ENCODE measurements at places on chromosomes 5 and 9.
A peak's percentile ranks its signal among the peaks of the same experiment; 100 is the strongest.

DNA sequence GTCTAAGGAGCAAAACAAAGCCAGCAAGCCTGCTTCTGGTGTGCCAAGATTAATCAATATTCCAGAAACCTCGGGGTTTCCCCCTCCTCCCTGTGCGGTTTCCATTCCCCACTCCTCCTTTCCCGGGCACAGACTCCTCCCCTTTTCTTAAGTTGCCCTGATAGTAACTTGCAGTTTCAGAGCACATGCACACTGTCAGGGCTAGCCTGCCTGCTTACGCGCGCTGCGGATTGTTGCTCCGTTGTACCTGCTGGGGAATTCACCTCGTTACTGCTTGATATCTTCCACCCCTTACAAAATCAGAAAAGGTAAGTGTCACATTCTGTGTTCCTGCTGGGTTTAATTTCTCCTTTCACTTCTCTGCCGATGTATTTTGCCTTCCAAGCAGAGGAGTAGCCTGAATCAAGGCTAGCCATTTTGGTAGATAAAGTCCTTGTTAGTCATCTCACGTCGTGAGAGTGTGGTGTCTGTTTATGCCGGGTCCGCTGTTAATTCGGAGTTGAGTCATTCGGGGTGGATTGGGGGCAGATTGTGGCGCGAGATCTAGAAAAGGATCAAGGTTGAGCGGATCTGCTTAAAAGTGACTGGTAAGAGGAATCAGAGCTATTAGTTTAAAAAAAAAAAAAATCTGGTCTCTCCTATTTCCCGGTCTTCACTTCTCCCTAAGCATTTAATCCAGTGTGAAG, at the start of gene SLC1A3:
TSS of gene SLC1A3 (plus strand) at position 179 of the 686 bp plus-strand sequence. CDS start 1,818 bp downstream, outside the sequence.
- peak; percentile 48 for DNase-seq

- peak; percentile 74 for DNase-seq
These were observed 9.9 kb downstream of the PTCH1 start for GRCh38 chr9:95506678-95507463.

DNA sequence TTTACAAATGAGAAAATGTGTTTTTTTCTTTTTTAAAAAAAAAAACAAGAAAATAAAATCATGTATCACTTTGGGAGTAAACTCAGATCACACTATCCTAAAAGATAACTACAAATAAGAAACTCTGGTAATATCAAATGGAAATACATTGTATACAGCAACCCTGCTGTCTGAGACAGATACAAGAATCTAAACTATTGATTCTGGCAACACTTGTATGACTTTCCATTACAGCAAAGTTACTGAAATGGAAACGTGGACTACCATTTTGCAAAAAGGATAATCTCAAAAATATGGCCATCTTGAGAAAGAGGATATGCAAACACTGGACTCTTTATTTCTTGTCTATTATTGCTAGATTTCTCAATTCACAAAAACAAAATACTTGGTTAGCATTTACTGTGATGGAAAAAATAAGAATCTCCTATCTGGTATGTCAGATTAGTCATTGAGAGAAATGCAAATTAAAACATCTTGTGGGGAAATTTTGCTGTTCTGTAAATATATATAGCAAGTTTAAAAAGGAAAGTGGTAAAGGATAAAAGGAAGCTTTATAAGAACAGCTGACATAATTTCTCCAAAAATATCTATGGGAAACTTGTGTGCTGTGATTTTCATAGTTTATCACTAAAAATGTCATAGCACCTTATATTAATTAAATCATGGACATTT, 112.9 kb upstream of the FER start:
- no peak for DNase-seq

DNA sequence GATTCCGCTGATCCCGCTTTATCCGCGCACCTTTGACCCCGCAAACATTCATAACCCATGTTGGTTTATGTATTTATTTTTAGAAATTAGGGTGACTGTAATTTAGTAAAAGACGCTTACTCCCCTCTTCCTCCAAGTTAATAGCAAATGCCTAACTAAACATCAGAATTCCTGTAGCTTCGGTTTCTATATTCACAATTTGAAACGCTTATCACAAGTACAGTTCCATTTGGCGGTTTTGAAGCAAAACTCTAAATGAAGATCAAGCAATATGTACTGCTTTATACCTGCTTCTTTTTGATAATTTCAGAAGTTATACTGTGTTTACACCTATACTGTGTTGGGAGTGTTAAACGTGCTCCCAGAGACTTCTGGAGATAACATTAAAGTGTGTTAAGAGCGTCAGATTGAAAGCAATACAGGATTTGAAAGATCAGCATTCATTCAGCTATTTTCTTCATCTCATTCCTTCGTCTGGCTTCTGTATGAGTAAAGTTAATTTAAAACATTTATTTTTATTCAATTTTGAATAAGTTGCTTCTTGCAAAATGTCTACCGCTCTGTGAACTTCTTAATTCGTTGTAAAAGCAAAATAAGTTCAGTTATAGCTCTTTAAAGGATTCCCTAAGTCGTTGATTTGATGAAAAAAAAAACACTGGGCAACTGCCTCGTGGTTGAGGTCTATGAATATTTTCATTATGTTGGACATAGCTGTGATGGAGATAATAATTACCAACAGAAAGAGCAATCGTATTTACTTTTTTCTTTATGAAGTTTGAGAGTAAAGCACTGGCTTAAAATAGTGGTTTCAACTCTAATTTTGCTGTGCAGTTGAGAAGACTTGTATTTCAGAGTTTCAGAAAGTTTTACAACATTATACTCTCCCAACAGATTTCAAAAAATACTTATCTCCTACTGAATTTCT, 2.5 kb downstream of the PRDM6 start:
- DNase-seq = no peak

- DNase-seq = no peak
These were observed 35.3 kb upstream of the SMARCA2 start for GRCh38 chr9:1979741-1980367.

GRCh38 chr5:179209359-179210150, 135.7 kb downstream of the ADAMTS2 start:
- DNase-seq = no peak

GRCh38 chr9:92512622-92513021, 23.2 kb downstream of the ECM2 start:
- no peak for DNase-seq

DNA sequence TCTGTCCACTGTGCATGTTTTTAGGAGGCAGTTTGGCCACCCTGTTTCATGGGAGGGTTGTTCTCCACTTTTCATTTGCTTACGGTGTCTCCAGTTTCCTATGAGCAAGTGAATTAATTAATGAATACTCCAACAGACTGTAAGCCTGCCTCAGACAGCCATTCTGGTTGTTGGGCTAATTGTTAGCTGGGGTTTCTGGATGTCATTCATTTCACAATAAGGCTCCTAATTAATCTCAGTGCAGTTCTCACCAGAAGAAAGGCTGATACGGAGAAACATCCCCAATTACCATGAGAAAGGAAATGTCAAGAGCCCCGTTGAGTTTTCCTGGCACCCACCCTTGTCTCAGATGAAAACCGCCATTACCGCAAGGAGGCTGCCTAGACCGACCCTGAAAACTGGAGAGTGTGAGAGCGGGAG, 75.8 kb downstream of the MAP1B start:
- no peak for DNase-seq

DNA sequence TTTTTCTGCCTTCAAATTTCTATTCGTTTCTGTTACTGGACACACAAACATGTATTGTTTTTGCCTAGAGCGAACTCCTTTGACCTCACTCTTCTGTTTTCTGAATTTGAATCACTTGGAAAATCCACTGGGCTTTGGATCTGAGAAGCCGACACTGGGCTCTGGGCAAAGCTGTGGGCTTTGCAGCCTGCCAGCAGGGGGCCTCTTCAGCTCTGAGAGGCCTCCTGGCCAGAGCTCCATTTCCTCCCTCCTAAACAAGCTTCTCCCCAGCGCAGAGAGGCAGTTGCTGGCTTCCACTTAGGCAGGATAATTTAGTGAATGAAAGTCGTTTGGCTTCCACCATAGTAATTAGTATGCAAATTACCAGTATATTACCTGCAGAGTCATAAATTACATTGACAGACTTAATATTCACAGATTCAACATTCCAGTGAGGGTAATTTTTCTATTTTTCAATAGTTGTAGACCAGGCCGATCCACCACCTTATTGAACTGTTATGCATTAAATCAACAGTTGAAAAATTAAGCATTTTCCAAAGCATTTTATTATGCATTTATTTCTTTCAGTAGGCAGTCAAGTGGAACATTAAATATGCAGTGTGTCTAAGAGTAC, 104.0 kb upstream of the ZNF366 start:
- DNase-seq = peak; percentile 91

DNA sequence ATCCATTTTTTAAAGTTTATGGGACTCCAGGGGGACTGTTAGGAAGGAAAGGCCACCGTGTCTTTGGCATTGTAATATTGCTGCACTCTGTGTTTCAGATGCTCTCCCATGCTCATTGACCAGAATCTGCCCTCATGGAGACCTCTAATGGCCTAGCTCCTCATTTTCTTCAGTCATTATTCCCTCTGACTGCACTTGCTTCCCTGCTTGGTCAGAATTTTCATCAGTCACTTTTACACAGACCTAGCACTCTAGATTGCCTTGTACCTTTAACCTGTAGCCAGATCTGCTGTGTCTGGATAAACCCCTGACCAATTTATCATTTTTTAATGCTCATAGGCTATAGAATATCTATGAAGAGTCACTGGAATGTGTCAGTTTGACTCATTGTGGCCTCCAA, 155.5 kb upstream of the NUDT12 start:
- DNase-seq = no peak

DNA sequence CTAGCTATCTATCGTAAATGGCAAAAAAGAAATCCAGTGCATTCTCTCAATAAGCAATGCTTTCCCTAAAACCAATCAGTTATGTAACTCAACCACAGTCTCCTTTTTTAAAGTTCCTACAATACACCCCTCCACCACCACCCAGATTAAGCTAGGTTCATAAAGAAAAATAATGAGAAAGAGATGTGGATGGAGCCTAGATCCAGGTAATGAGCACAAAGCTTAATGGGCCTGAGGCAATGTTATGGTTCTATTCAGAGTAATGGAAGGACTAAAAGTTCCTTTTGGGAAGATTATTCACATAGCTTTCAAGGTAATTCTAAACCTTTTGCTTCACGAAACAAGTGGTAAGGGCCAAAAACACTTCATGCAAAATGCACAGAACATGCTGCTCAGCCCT, 113.5 kb downstream of the MPDZ start:
- DNase-seq = no peak

DNA sequence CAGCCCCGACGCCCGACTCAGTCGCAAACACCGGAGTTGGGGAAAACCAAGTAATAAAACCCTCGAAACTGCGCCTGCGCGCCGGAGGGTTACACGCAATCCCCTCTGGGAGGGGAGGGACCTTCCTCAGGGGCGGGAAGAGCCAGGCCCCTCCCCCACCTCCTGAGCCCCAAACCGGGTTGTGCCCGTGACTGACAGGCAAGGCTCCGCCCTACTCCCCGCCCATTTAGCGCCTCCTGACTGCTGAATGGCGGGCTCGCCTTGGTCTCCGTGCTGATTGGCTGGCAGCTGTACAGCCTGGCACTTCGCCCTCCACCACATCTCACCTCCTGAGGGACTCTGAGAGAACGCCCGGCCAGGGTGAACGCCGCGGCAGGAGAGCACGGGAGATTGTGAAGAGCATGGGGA, at the start of gene PRDM9:
TSS of gene PRDM9 (plus strand) at position 332 of the 408 bp plus-strand sequence. CDS start 1,425 bp downstream, outside the sequence.
- DNase-seq = no peak

DNA sequence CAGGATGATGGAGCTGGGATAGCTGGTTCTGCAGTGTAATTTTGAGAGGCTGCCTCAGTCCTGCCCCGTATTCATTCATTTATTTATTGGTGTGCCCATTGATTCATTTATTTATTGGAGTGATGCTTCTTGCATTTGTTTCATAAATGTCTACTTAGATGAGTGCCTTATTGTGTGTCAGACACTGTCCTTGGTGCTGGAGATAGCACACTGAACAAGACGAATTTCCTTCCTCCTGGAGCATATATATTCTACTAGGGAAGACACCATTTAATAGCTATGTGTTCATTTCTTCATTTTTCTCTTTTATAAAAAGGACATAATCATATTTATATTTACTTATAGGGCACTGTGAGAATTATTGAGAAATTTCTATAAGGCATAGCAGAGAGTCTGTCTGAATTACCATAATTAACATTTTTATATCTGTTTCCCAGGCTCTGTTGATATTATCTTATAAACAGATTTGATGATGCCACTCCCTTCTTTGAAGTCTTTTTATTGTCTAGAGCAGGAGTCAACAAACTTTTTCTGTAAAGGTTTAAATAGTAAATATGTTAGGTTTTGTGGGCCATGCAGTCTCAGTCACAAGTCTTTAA, 433.9 kb upstream of the ZNF608 start:
- peak; percentile 49 for DNase-seq

- DNase-seq = no peak
These were observed 19.3 kb downstream of the KYAT1 start for GRCh38 chr9:128862401-128862851.

GRCh38 chr9:93205045-93205768, 21.3 kb downstream of the WNK2 start:
- no peak for DNase-seq

GRCh38 chr9:93979721-93980120, 24.6 kb upstream of the BARX1 start:
- DNase-seq = no peak

GRCh38 chr5:118126159-118126558, 862.2 kb downstream of the DTWD2 start:
- no peak for DNase-seq

GRCh38 chr9:110148384-110148783, 59.6 kb downstream of the C9orf152 start:
- DNase-seq = no peak

GRCh38 chr5:34542818-34543217, 113.3 kb upstream of the RAI14 start:
- DNase-seq = no peak

DNA sequence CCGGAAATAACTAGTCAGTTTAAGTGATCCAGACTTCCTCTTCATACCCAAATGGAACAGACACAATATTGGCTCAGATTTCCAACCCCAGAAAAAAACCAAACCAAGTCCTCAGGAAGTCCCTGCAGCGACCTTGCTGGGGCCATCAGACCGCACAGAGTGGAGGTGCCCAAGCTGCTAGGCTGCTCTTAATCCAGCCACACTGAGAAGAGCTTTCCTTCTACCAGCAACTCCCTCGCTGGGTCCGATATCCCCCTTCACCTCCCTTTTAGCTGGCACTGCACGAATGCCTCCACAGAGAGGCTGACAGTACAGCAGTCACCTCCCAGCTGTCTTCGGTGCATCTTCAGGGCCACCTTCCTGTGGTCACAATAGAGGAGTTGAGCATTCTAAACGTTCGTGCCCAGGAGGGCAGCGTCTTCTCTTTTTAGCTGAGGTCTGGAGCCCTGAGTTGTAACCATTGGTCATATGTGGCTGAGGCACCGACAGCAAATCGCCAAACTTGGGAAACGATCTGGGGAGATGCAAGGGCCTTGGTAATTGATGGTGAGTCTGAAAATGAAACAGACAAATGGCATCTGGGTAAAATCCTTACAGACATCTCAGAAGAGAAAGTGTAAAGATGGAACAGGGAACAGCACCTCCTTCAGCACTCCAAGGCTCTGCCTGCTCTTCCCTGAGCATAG, 5.7 kb downstream of the NAIF1 start:
- peak; percentile 37 for DNase-seq

GRCh38 chr9:120567874-120568273, 12.1 kb downstream of the CDK5RAP2 start:
- no peak for DNase-seq

Data from dermis blood vessel endothelial cell (primary cell).